ENCODE measurements at places on chromosomes 6 and 20. TPM values are rescaled to one million over a fixed set of nuclear protein-coding genes. Genes with fewer than 3 reads are reported as not detected.

Gene COX4I2
- total RNA-seq: 0.59 TPM

DNA sequence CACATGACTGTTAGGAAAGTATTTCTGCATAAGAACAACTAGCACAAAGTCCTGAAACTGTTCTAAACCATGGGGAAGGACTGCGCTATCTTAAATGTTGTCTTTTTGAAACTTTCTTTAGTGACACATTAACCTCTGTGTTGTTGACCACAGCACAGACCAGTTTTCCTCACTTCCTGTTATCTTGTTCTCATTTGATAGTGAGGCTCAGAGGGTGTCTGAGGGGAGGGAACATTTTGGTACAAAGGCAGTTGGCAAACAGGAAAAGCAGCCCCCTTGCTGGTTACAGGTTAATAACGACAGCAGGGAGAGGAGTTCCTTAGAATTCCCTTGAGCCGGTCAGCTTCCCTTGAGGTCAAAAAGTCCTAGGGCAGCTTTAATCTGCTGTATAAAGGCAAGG is 143.5 kb upstream of the BMP2 start:
- DNase-seq: peak; percentile 41

DNA sequence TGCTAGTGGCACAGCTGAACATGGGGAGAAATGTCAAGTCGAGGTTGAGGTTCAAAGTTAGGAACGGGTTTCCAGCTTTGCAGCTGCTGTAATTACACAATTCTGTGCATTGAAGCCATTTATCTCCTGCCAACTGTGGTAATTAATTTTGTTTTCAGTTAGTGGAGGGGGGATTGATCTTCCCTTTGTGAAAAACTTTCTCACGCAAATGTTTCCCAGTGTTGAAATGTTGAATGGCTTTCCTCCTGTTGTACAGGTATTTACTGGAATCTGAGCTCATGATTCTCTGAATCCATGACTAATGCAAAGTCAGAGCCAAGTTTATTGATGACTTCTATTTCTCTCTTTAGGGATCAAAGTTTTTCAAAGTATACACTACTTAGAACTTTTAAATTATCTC is 198.4 kb upstream of the SLC35B3 start:
- DNase-seq: no peak

DNA sequence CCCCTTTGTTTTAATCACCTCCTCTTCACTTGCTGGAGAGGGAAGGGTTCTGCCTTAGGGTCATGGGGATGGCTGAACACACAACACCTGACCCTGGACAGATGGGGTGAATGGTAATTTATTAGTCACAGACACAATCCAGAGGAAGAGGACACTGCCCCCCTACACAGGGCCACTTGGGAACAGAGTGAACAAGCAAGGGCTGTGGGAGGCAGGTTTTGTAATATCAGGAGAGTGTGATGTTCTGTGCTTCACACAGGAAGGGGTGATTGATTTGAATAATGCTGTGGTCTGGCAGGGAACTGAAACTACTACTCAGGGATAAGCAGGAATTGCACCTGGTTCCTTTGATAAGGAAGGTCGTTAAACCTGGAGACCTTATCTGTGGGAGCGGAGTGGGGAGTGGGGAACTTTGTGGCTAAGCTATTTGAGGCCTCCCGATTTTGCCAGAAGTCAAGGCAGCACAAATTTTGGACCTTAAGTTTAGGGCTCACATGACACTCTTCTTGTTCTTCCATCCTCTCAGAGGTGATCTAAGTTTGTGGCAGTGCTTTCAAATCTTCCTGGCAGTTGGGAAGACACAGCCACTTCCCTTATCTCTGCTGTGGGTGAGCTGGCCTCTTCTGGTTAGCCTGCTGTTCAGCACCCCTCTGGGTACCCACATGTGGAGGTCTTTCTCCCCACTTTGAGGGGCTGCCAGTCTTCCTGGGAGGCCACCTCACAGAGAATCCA is 77.8 kb downstream of the CD164 start:
- no peak for DNase-seq

DNA sequence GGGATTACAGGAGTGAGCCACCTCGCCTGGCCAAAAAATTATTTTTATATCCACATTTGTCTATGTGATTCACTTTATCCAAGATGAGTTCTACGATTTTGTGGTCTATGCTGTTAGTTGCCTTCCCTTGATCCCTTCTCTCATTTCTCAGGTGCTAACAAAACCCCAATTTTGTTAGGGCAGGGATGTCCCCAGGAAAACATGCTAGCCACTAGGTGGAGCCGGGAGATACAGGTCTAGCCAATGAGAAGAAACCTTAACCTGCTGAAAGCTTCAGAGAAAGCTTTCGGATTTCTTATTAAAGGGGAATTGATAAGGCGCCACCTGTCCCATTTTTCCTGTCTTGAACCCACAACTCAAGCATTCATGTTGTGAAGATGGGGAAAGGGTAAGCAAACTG is 167.4 kb upstream of the OLIG3 start:
- no peak for DNase-seq

Measured in liver (tissue), 10 donors.